ENCODE measurements at places on chromosomes 12 and 14.

- H3K27ac ChIP-seq = no peak overlapping the region
- no peaks in the 10 kb centered on the region for H3K27me3 ChIP-seq
- peaks cover 12% of the 10 kb centered on the region for H3K36me3 ChIP-seq
- no peak for DNase-seq
These were observed 37.1 kb downstream of the ZC3H14 start for GRCh38 chr14:88599761-88600439.

DNA sequence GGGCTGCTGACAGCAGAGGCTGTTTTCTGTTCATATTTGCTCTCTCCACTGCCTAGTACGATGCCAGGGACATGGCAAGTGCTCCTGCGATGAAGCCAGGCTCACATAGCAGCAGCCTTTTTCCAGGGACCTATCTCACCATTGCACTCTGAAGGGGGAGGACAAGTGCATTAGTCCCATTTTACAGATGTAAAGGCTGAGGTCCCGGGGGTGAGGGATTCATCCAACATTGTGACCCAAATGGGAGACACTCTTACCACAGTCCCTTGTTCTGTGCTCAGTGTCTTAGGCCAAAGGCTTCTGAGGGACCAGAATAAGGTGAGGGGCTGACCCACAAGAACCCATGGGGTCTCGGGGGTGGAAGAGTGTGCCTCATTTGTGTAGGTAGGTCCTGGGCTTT, 21.6 kb upstream of the ESRRB start:
- H3K27ac ChIP-seq = no peak overlapping the region
- no peaks in the 10 kb centered on the region for H3K36me3 ChIP-seq
- no peak overlapping the region for H3K4me3 ChIP-seq
- no peak for DNase-seq
- no peaks in the 10 kb centered on the region for H3K4me1 ChIP-seq

GRCh38 chr12:96099986-96100385, 64.6 kb upstream of the LTA4H start:
- H3K27me3 ChIP-seq = no peaks in the 10 kb centered on the region
- no peak overlapping the region for H3K4me3 ChIP-seq
- H3K27ac ChIP-seq = no peak overlapping the region
- peak; percentile 15 for DNase-seq

GRCh38 chr14:98203421-98203820, 1068.6 kb downstream of the BCL11B start:
- no peaks in the 10 kb centered on the region for H3K27me3 ChIP-seq
- H3K4me1 ChIP-seq = peaks cover 29% of the 10 kb centered on the region

- peak overlapping the region; percentile 85 for H3K27ac ChIP-seq
- H3K27me3 ChIP-seq = no peaks in the 10 kb centered on the region
- no peaks in the 10 kb centered on the region for H3K36me3 ChIP-seq
- H3K4me1 ChIP-seq = peaks cover 21% of the 10 kb centered on the region
- H3K4me3 ChIP-seq = peak overlapping the region; percentile 59
These were observed 633 bp downstream of the RPAP3 start for GRCh38 chr12:47705229-47705565.

DNA sequence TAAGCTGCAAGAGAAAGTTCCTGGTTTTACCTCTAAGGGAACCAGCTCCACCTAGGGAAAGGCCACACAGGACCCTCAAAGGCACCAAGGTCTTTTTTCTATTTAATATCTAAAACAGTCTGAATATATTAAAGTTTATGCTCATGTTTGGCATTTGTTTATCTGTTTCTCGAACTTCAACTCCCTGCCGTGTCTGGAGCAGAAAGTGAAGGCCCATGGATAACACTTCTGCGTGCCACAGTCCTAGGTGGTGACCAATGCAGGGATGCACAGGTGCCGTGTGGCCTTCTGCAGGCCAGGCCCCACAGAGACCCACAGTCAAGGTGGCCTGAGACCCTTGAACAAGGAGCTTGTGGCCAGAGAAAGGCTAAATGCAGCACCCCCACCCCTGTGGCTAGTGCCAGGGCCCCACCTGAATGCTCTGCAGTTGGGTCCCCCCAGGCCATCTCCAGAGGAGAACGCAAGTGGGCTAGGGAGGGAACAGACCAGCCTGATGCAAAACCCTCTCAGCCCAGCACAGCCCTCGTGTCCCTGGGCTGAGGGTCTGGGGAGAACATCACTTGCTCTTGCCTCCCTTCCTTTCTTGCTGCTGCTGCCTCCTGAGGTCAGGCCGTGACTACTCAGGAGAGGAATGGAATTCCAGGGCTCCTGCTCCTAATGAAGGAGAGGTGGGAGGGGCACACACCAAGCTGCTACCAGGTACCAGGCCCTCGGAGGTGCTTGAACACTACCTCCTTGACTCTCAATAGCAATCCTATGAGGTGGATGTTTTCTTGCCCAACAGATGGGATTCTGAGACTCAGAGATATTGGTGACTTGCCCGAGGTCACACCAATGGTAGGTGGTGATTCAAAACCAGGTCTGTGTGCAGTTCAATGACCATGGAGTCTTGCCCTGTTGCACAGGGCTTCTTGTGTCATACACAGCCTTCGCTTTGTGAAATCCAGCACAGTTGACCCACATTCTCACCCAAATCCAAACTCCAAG, 45.4 kb downstream of the PSMA6 start:
- peaks cover 19% of the 10 kb centered on the region for H3K4me1 ChIP-seq
- H3K36me3 ChIP-seq = no peaks in the 10 kb centered on the region
- no peak for DNase-seq
- no peak overlapping the region for H3K27ac ChIP-seq
- no peak overlapping the region for H3K4me3 ChIP-seq

DNA sequence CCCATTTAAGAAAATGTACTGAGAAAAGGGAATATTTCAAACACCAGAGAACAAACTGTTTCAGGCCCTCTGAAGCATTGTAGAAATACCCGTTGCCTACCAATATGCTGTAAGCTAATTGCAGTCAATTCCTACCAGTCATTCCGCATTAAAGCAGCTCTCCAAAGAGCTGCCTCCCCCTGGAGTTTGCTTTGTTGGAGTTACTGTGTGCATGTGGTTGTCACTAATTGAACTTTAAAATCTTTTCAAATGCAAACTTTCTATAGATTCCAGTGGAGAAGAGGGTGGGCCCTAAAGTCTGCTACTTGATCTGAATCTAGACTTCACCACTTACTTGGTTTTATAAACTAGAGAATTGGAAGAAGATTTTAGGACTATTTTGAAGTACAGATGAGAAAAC, 112.7 kb downstream of the PLXNC1 start:
- no peak overlapping the region for H3K4me3 ChIP-seq
- H3K4me1 ChIP-seq = peaks cover 15% of the 10 kb centered on the region
- H3K27ac ChIP-seq = no peak overlapping the region

DNA sequence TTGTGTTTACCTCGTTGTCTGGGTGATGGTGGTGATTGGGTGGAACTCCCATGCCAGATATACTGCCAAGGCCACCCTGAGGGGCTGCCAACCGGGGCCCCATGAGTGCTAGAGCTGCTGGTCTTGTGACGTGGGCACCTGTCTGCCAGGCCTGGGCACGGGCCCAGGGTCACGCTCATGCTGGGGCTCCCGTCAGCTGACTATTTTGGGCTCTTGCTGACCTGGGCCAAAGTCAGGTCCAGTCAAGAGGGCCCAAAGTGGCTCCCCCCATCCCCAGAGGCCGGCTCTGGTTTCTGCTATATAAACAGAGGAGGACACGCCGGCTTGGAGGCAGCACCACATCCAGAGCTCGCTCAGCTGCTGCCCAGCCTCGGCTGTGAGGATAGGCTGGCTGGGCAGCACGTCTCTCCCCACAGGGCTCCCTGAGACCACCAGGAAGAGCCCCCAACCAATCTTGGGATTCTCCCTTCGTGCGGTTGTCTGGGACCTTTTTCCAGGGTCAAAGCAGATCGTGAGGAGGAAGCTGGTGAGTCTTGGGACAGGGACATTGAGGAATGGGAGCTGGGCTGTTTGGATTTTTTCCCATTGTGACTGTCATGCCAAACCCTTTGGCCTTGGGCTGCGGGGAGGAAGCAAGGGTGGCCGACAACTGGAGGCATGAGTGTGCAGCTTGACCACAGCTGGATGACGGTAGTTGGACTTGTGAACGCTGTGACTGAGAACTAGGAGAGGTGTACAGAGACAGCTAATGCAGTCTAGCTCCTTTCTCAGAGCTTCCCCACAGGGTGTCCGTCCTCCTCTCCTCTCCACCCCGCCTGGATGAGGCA, 7.6 kb upstream of the NR4A1 start:
- no peak overlapping the region for H3K27ac ChIP-seq
- no peak overlapping the region for H3K4me3 ChIP-seq
- no peaks in the 10 kb centered on the region for H3K36me3 ChIP-seq
- no peaks in the 10 kb centered on the region for H3K27me3 ChIP-seq
- DNase-seq = no peak
- H3K4me1 ChIP-seq = peaks cover 9% of the 10 kb centered on the region

DNA sequence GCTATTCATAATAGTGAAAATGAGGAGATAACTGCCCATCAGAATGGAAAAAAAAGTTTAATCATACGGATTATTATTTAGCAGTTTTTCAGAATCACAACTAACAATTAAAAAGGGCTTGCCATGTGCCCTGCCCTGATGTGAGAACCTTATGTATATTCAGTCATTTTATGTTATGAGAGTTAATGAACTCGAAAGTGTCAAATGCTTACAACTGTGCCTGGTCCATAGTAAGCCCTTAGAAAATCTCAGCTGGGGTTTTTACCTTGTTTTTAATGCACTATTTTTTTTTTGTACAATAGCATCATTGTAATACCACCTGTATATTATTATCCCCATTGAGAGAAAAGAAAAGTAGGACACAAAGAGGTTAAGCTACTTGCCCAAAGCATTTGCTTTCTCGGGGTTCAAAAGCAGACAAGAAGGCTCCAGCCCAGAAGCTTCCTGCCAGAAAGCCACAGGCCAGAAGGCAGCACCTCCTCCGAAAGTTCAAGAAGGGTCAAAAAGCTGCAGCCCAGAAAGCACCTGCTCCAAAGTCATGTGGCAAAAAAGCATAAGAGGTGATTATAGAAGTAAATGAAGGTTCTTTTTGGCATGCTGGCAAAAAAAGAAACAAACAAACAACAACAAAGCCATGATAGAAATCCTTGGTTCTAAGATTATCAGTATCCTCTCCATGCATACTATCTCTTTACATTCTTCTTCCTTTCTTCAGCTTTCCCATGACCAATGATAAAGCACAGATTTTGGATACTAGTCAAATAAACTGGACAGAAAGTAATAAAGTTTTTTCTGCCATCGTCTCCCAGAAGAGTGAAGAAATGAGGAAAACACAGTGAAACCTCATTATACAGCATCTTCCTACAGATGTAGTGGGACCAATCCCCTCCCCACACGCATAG, 59.1 kb upstream of the NAP1L1 start:
- H3K27ac ChIP-seq = no peak overlapping the region
- DNase-seq = peak; percentile 25
- no peak overlapping the region for H3K4me3 ChIP-seq

GRCh38 chr12:68331869-68332727, at the start of gene MDM1:
Gene MDM1, minus strand, starts transcription at chr12:68332362. Its CDS starts 117 bp downstream, at chr12:68332245.
- peak within 1 kb of the TSS; percentile 73 for H3K27ac ChIP-seq
- peaks cover 9% of the 10 kb centered on the region for H3K4me1 ChIP-seq
- peak; percentile 96 for DNase-seq

- no peaks in the 10 kb centered on the region for H3K27me3 ChIP-seq
- peaks cover 57% of the 10 kb centered on the region for H3K4me1 ChIP-seq
- H3K36me3 ChIP-seq = no peaks in the 10 kb centered on the region
- no peak for DNase-seq
- H3K4me3 ChIP-seq = no peak overlapping the region
These were observed 32.8 kb downstream of the FMNL3 start for GRCh38 chr12:49674318-49674981.

DNA sequence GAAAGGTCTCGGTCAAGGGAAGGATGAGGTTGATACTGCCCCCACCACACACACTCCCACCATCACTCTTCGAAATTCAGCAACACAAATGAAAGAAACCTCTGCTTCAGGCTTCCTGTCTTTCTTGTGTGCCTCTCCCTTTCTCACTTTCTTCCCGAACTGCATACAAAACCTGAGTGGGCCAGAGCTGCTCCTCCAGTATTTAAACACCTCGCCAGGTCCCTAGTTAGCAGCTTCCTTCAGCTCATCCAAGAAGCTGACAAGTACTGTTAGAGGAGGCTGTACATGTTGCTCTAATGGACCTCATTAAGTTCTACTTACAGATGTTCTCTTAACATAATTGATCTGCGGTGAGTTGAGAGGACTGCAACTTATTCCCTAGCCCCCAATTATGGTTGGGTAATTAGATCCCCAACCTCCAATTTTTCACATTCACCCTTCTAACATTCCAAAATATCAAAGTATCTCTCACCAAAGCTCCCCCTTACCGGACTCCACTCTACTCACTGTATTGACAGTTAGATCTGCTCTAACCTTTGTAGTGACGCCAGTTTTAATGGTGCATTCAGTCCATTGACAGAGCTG, 4.1 kb upstream of the LMO3 start:
- H3K27ac ChIP-seq = no peak overlapping the region
- no peaks in the 10 kb centered on the region for H3K27me3 ChIP-seq
- H3K36me3 ChIP-seq = no peaks in the 10 kb centered on the region
- DNase-seq = no peak

GRCh38 chr14:54425068-54425467, 16.1 kb downstream of the CNIH1 start:
- H3K27me3 ChIP-seq = no peaks in the 10 kb centered on the region
- H3K4me1 ChIP-seq = no peaks in the 10 kb centered on the region
- H3K27ac ChIP-seq = no peak overlapping the region

DNA sequence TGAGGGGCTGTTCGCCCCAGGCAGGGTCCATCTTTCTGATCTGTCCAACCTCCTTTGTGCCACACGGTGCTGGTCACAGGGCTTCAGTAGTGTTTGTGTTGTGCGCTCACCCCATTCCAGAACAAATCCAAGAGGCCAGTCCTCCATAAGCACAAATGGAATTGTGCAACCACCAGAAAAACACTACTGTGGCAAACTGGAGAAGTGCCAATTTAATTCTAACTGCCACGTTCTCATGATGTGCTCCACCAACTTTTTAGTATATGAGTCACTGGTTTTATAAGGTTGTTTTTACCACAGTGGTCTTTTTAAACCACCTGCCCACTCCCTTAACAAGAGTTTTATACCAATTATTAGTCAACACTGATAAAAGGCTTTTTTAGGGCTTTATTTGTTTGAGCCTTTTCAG, 380.2 kb downstream of the NAV3 start:
- H3K36me3 ChIP-seq = no peaks in the 10 kb centered on the region
- no peaks in the 10 kb centered on the region for H3K27me3 ChIP-seq
- DNase-seq = no peak
- H3K4me3 ChIP-seq = no peak overlapping the region
- H3K4me1 ChIP-seq = no peaks in the 10 kb centered on the region
- no peak overlapping the region for H3K27ac ChIP-seq

- H3K27me3 ChIP-seq = no peaks in the 10 kb centered on the region
- H3K4me3 ChIP-seq = no peak overlapping the region
- no peak for DNase-seq
- H3K27ac ChIP-seq = no peak overlapping the region
- no peaks in the 10 kb centered on the region for H3K36me3 ChIP-seq
These were observed 159.6 kb downstream of the KCNA5 start for GRCh38 chr12:5203274-5203673.

GRCh38 chr12:95258803-95259202, 41.2 kb downstream of the VEZT start:
- H3K4me1 ChIP-seq = no peaks in the 10 kb centered on the region
- H3K27ac ChIP-seq = no peak overlapping the region
- no peak for DNase-seq
- no peaks in the 10 kb centered on the region for H3K27me3 ChIP-seq

Data from naive thymus-derived CD4-positive, alpha-beta T cell (primary cell).